ENCODE measurements at places on chromosomes 11 and 22. TPM values are rescaled to one million over a fixed set of nuclear protein-coding genes. Genes with fewer than 3 reads are reported as not detected.

CACNA1I gene
- total RNA-seq, result 0.03 TPM

OR6T1 gene
- total RNA-seq, result not detected

PGA5 gene
- not detected for total RNA-seq

OR6A2 gene
- total RNA-seq, result not detected

MEI1 gene
- 0.08 TPM for total RNA-seq

RAB3IL1 gene
- total RNA-seq, result 1.8 TPM

GCAT gene
- 60.9 TPM for total RNA-seq

DNA sequence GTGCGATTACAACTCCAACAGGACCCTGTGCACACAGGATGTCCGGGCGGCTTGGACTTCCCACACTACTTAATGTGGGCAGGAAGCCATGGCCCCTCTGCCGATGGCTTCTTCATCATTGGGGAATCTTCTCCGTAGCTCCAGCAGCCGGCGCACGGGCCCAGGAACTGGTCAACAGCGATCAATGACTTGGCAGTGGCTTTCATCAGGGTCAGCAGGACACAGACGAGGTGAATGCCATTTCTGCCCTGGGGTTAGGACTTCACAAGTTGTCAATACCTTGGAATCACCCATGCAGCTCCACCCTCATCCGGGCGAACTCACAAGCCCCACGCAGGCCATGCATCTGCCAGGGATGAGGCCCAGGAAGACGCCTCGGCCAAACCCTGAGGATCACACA is 645.7 kb downstream of the BRD1 start:
- no peak overlapping the region for H3K27ac ChIP-seq
- no peaks in the 10 kb centered on the region for H3K36me3 ChIP-seq
- H3K4me1 ChIP-seq, result no peaks in the 10 kb centered on the region
- H3K27me3 ChIP-seq, result no peaks in the 10 kb centered on the region
- DNase-seq, result no peak

DNA sequence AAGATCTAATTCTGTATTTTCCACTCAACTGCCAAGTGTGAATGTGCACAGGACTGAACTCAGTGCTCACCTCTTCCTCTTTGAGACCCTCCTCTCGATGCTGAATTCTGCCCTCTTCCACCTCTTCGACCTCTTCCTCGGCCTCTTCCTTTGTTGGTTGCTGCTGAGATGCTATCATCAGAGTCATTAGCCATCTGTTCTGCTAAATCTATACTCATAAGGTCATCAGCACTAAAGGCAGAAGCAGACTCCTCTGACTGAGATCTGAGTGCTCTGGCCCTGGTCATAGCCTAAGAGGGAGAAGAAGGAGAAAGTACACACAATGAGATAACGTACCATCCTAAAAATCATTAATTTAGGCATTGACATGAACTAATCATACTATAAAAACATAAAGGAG is 45.9 kb upstream of the GPR83 start:
- no peaks in the 10 kb centered on the region for H3K4me1 ChIP-seq
- H3K27ac ChIP-seq, result no peak overlapping the region
- H3K27me3 ChIP-seq, result no peaks in the 10 kb centered on the region
- H3K36me3 ChIP-seq, result peaks cover 3% of the 10 kb centered on the region
- no peak overlapping the region for H3K4me3 ChIP-seq

GRCh38 chr22:21697880-21698279 is 32.1 kb downstream of the PPIL2 start:
- peak overlapping the region; percentile 87 for H3K27ac ChIP-seq
- no peak overlapping the region for H3K4me3 ChIP-seq
- no peaks in the 10 kb centered on the region for H3K27me3 ChIP-seq
- DNase-seq, result no peak
- peaks cover 43% of the 10 kb centered on the region for H3K36me3 ChIP-seq

DNA sequence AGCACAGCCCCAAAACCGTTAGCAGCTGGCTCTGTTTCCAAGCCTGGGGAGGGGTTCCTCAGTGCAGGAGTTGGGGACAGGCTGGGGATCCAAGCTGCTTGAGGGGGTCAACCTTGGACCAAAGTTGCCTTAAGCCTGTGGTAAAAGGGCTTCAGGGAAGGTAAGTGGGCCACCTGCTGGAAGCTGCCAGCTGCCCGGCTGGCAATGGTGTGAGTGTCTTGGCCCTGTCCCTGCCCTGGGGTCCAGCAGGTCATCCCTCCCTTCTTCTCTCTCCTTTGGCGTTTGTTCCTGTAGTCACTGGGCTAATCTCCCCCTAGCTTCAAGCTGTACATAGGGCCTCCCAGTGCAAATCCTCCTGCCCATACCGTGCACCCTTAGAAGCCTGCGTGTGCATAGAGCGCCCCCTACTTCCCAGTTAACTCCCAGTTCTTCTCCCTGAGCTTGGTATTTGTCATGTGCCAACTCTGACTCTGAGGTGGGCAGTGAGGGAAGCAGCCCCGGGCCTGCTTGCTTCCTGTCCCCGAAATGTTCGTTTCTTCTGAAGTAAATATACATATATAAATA is 4.4 kb downstream of the TMEM258 start:
- DNase-seq, result no peak
- no peak overlapping the region for H3K4me3 ChIP-seq
- peaks cover 78% of the 10 kb centered on the region for H3K36me3 ChIP-seq
- no peaks in the 10 kb centered on the region for H3K27me3 ChIP-seq

DNA sequence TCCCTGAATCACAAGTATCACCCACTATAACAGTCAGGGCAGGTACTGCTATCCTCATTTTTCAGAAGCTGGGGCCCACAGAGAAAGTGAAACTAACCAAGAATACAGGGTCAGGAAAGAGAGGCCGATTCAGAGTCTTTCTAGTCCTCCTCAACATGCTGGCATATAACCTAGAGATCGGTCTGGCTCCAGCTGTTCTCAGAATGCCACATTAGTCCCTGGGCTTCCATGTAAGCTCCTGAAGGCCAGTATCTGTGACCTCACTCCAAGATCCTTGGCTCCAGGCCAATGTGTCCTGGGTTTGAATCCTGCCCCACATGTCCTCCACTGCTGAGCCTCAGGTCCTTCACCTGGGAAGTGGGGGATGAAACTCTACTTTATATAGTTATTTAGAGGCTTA is 50.4 kb downstream of the TENM4 start:
- H3K27me3 ChIP-seq, result no peaks in the 10 kb centered on the region
- no peak overlapping the region for H3K4me3 ChIP-seq
- no peaks in the 10 kb centered on the region for H3K36me3 ChIP-seq
- no peak overlapping the region for H3K27ac ChIP-seq
- DNase-seq, result no peak
- H3K4me1 ChIP-seq, result no peaks in the 10 kb centered on the region

GRCh38 chr11:6197466-6198200 is 1.4 kb upstream of the OR52W1 start:
- H3K4me1 ChIP-seq, result no peaks in the 10 kb centered on the region
- no peaks in the 10 kb centered on the region for H3K27me3 ChIP-seq
- H3K4me3 ChIP-seq, result no peak overlapping the region
- no peaks in the 10 kb centered on the region for H3K36me3 ChIP-seq

GRCh38 chr11:11215944-11216343 is 137.1 kb downstream of the CSNK2A3 start:
- no peak overlapping the region for H3K4me3 ChIP-seq
- 0 out of 2 replicates have a peak, but pooled peaks cover 4% of the 10 kb centered on the region for H3K27me3 ChIP-seq
- no peak for DNase-seq
- no peak overlapping the region for H3K27ac ChIP-seq
- no peaks in the 10 kb centered on the region for H3K36me3 ChIP-seq

DNA sequence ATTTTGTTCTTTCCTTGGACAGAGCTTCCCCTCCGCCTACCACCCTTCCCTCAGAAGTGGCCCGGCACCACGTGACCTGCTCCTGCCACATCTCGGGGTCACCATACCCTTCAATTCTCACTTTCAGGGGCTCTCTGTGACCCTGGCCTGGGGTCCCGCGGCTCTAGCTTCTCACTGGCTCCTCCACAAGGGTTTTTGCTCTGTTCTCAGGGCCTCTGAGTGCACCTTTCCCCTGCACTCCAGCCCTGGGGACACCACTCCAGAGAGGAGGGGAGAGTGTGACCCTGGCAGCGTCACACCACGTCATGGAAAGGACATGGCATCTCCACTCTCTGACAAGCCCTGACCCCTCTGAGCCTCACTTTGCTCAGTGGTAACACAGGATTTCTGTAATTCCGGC is 17.4 kb downstream of the POU2F3 start:
- H3K27me3 ChIP-seq, result no peaks in the 10 kb centered on the region
- no peaks in the 10 kb centered on the region for H3K36me3 ChIP-seq
- H3K4me3 ChIP-seq, result no peak overlapping the region
- H3K4me1 ChIP-seq, result no peaks in the 10 kb centered on the region
- no peak for DNase-seq

GRCh38 chr11:13550761-13551160 is 55.0 kb upstream of the PTH start:
- no peaks in the 10 kb centered on the region for H3K36me3 ChIP-seq
- no peak overlapping the region for H3K4me3 ChIP-seq
- no peak overlapping the region for H3K27ac ChIP-seq
- H3K27me3 ChIP-seq, result 0 out of 2 replicates have a peak, but pooled peaks cover 3% of the 10 kb centered on the region
- no peak for DNase-seq

- no peak for DNase-seq
- no peaks in the 10 kb centered on the region for H3K4me1 ChIP-seq
- no peak overlapping the region for H3K4me3 ChIP-seq
Measured at GRCh38 chr11:98701541-98701940, 319.2 kb upstream of the CNTN5 start.

GRCh38 chr22:25837288-25837900 is 95.4 kb downstream of the MYO18B start:
- no peak overlapping the region for H3K27ac ChIP-seq
- no peaks in the 10 kb centered on the region for H3K4me1 ChIP-seq
- DNase-seq, result no peak
- no peak overlapping the region for H3K4me3 ChIP-seq

DNA sequence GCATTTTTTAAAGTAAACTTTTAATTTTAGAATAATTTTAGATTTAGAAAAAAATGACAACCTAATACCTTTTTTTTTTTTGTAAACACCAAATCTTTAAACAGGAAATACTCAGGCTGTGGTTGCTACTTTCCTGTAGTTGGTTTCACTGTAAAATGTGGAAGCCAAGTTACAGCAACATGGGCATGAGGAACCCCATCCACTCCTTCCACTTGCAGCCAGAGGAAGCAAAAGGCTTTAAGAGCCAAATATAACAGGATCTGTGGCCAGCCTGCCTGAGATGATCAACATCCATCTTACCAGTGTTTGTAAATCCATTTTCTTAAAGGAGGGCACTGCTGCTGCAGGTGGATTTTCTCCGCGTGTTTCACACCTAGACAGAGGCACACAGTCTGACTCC is 66.2 kb downstream of the TNRC6B start:
- peaks cover 23% of the 10 kb centered on the region for H3K4me1 ChIP-seq
- no peak overlapping the region for H3K4me3 ChIP-seq
- H3K36me3 ChIP-seq, result peaks cover 21% of the 10 kb centered on the region
- H3K27ac ChIP-seq, result no peak overlapping the region
- H3K27me3 ChIP-seq, result no peaks in the 10 kb centered on the region
- no peak for DNase-seq

- H3K4me1 ChIP-seq, result no peaks in the 10 kb centered on the region
- no peak for DNase-seq
- H3K4me3 ChIP-seq, result no peak overlapping the region
- no peaks in the 10 kb centered on the region for H3K27me3 ChIP-seq
- no peaks in the 10 kb centered on the region for H3K36me3 ChIP-seq
- H3K27ac ChIP-seq, result no peak overlapping the region
Measured at GRCh38 chr11:19818619-19819018, 106.0 kb downstream of the NAV2 start.

- H3K4me1 ChIP-seq, result peaks cover 19% of the 10 kb centered on the region
- H3K4me3 ChIP-seq, result no peak overlapping the region
- no peak for DNase-seq
- H3K27ac ChIP-seq, result no peak overlapping the region
Measured at GRCh38 chr11:45395947-45396346, 109.8 kb upstream of the SYT13 start.

GRCh38 chr22:21067901-21068680 is 22.3 kb downstream of the LRRC74B start:
- no peak overlapping the region for H3K27ac ChIP-seq
- no peaks in the 10 kb centered on the region for H3K4me1 ChIP-seq
- DNase-seq, result no peak
- no peak overlapping the region for H3K4me3 ChIP-seq
- no peaks in the 10 kb centered on the region for H3K36me3 ChIP-seq

DNA sequence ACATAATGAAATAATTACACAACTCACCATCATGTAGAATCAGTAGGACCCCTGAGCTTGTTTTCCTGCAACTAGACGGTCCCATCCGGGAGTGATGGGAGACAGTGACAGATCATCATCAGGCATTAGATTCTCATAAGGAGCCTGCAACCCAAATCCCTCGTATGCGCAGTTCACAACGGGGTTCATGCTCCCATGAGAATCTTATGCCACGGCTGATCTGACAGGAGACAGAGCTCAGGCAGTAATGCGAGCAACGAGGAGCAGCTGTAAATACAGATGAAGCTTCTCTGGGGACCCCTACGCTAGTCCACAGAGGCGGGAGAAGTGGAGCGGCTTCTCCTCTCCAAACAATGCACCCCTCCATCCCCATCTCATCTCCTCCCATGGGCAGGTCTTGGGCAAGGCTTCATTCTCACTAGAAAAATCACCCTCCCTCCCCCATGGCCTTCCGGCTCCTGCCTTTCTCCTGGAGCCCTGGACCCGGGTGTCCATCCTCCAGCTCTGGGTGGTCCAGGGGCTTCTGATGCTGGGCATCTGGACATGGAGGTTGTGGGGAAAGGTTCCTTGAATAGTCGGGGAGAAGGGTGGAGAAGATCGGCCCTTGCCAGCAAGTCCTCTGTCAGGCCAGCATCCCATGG is 16.2 kb upstream of the RAC2 start:
- H3K27me3 ChIP-seq, result no peaks in the 10 kb centered on the region
- H3K4me3 ChIP-seq, result no peak overlapping the region
- H3K36me3 ChIP-seq, result no peaks in the 10 kb centered on the region
- DNase-seq, result no peak

DNA sequence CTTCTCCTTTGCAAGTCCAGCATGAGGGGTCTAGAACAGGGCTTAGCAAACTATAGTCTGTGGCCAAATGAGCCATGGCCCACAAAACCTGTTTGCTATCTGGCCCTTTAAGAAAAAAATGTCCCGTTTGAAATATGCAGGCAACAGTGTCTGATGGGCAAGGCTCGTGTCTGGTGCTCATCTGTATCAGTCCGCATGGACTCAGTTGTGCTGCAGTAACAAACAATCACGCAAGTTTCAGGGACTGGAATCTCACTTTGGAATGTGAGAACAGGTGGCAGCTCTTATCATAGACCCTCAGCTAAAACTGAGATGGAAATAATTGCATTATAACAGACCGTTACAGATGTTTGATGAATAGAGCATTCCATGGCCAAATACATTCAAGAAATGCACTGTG is 19.1 kb upstream of the PVALB start:
- no peak overlapping the region for H3K4me3 ChIP-seq
- peaks cover 7% of the 10 kb centered on the region for H3K4me1 ChIP-seq
- no peak for DNase-seq
- H3K27me3 ChIP-seq, result no peaks in the 10 kb centered on the region

GRCh38 chr11:74957937-74958629 is 9.0 kb downstream of the SPCS2 start:
- H3K27ac ChIP-seq, result no peak overlapping the region
- H3K36me3 ChIP-seq, result 0 out of 2 replicates have a peak, but pooled peaks cover 5% of the 10 kb centered on the region
- H3K4me1 ChIP-seq, result no peaks in the 10 kb centered on the region
- DNase-seq, result no peak
- no peak overlapping the region for H3K4me3 ChIP-seq

Measured in SJSA1 (cell line).